GM20000 (cell line): ENCODE measurements at places on chromosomes 2 and 18.

DNA sequence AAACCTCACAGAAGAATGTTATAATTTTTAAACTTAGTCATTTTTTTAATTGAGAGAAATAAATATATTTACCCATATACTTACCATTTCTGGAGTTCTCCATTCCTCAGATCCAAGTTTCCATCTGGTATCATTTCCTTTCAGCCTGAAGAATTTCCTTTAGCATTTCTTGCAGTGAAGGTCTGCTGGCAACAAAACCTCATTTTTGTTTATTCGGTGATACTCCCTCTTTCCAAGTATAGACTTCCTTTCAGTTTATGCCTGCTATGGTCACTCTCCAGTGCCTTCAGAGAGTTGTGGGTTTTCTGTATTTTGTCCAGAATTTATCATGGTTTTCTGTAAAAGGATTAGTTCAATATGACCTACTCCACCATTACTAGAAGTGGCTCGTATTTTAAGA lies 17.0 kb downstream of the WDPCP start:
- DNase-seq, result no peak

- no peak for DNase-seq
Measured at GRCh38 chr2:143691121-143691520, 561.9 kb downstream of the ARHGAP15 start.

- DNase-seq, result no peak
Measured at GRCh38 chr2:6082625-6083018, 390.4 kb downstream of the SOX11 start.

DNA sequence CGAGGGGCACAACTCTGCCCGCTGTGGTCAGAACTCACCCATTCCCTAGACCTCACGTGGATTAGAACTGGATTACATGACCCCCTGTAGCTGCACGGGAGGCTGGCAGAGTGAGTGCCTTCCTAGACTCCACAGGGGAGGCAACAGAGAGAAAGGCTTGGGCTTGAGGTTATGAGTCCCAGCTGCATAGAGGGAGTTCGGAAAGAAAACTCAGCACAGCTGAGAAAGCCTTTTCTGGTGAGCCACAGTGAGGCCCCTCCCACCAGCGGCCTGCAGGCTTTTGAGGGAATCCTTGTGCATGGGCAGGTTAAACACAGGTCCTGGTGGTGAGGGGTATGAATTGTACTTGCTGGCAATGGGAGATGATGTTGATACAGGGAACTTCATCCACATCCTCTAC lies 217.3 kb downstream of the FHOD3 start:
- no peak for DNase-seq

- DNase-seq, result no peak
Measured at GRCh38 chr2:3956406-3956805, 253.0 kb downstream of the DCDC2C start.

DNA sequence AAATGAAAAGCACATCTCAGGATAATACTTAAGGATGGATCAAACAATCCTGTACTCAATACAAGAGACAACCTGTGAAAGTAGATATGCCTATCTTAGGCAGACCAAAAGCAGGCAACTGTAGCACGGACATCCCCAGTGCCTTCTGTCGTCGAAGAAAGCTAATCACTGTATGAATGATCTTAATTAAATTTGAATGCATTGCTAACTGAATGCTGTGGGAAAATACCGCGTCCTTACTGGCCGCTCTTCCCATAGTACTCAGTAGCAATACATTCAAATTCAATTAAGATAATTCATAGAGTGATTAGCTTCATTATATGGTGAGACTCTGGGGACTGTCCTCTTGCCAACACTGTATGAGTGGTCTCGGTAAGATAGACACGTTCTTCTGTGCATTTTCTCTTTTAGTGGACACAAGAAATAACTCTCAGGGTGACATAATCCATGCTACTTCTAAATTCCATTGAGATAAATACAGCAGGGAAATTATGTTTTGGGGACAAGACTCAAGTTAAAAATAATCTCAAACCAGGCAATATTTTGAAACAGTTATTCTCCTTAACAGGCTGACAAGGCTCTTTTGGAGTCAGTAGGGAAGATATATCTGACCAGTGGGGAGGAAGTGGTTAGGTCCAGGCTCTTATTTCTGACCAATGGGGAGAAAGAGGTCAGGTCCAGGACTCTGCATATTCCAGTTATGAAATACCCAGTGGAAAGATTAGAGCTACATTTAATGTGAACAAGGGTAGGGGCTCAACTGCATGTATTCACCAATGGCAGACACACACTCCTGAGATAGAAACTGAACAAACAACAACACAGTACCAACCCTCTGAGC lies 97.3 kb downstream of the DOCK10 start:
- DNase-seq, result no peak

GRCh38 chr2:174341995-174342685 lies 7.4 kb downstream of the SP9 start:
- DNase-seq, result peak; percentile 38

DNA sequence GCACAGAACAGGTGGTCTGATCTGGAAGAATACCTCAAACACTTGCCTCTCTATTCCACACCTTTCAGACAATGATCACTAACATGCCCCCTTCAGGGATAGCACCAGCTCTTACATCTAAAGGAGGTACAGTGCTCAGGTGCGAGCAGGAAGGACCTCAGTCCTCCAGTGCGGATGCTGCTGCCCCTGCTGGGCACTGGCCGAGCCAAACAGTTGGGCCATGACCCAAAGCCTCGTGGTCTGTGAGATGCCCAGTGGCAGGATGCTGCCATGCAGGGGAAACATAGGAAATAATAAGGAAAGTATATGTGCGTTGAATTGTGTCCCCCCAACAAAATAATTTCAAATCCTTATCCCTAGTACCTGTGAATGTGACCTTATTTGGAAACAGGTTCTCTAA lies 243.7 kb downstream of the NDUFA10 start:
- DNase-seq, result no peak

- DNase-seq, result no peak
Measured at GRCh38 chr18:13621886-13622619, 104.3 kb downstream of the FAM210A start.

DNA sequence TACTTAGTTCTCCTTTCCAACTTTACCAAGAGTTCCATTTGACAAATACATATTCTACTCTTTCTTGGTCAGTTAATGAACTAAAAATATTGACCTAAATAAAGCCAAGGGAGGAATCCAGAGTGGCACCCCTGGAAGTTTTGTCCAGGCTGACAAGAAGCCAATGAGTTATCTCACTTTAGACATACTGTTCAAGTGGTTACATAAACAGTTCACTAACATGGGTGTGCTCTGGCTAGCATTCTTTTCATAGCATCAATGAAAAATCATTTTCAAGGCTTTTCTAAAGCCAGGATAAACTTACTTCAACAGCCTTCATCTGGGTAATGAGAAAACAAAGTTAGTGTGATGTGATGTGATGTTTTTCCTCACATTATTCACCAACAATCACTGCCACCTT lies 649.4 kb downstream of the TDRD15 start:
- DNase-seq, result no peak

GRCh38 chr18:23259701-23260681 lies 124.7 kb downstream of the CABLES1 start:
- peak; percentile 46 for DNase-seq

GRCh38 chr2:119702918-119703401 lies 24.0 kb downstream of the TMEM177 start:
- peak; percentile 81 for DNase-seq

DNA sequence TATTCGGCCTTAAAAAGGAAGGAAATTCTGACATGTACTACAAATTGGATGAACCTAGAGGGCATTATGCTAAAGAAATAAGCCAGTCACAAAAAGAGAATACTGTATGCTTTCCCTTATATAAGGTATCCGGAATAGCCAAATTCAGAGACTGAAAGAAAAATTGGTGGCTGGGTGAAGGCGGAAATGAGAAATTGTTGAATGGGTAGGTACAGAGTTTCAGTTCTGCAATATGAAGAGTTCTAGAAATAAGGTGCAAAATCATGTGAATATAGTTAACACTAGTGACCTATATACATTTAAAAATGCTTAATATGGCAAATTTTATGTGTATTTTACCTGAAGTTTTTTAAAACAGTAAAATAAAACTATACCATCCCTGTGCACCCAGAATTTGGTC lies 43.1 kb downstream of the RMP24 start:
- peak; percentile 42 for DNase-seq

- no peak for DNase-seq
Measured at GRCh38 chr2:224887141-224887540, 155.1 kb downstream of the DOCK10 start.

DNA sequence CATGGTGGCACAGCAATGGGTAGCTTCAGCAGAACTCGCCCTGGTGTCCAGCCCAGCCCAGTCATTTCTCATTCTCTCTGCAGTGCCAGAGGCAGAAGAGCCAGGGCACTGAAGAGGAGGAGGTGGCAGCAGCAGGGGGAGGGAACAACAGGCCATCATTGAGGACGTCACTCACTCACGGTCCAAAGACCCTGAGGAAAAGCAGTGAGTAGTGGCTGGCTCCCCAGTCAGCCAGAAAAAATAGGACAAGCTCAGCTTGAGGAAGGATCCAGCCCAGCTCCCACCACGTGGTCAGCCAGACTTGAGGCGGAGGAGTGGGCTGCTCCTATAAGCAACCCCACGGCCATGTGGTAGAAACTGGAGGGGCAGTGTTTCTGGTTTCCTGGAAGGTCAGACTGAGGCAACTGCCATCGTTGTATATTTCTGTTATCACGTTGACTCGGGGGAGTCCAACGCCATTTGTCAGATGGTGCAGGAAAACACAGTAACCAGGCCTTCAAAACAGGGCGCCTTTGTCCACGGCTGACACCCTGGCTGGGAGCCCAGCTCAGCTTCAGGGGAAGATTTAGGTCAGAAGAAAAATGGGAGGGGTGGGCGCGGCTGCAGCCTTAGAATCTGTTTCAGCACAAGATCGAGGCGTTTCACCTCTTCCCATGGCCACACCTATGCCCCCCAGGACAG lies 19.0 kb upstream of the TMEM247 start:
- no peak for DNase-seq

- DNase-seq, result no peak
Measured at GRCh38 chr2:156784020-156784701, 348.0 kb downstream of the GPD2 start.

- DNase-seq, result no peak
Measured at GRCh38 chr2:141015341-141016047, 1115.3 kb downstream of the LRP1B start.

DNA sequence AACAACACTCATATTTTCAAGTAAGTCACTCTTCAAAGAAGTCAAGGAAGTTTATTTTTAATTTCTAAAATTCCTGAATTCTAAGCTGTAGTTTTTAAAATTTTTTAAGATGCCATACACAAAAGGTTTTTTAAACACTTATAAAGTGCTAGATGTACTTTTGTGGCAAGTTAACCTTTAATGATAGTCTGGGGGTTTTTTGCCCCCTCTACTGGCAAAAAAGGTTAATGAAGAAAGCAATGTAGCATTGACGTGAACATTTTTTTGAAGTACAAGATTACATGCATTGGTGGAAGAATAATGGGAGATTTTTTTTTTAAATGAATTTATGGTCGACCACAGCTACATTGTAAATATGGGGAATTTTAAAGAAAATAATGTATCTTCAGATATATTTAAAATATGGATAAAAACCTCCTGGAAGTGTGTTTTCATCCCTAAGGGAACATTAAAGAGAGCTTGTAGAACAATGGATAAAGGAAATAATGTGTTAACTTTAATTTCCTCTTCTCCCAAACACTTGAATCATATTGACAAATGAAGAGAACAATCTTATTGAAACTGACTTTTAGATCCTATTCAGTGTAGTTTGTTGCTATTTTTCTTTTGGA lies 12.6 kb downstream of the ITPRID2 start:
- peak; percentile 22 for DNase-seq

GRCh38 chr2:35199298-35199697 lies 1156.3 kb upstream of the CRIM1 start:
- DNase-seq, result no peak

DNA sequence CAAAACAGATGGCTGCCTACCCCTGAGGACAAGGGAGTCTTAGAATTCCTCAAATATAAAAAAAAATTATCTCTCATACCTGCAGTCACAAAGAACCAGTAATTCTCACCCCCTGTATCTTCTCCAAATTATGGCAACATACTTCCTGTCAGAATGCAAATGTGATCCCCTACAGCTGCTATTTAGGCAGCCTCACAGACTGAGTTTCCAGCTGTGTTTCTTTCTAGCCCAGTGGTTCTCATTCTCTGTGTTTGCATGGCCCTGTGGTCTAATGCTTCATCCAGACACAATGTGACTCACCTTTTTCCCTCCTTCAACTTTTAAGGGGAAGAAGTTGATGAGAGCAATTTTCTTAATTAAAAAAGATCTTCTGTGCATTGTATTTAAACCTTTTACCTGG lies 726.3 kb downstream of the TSN start:
- DNase-seq, result no peak

DNA sequence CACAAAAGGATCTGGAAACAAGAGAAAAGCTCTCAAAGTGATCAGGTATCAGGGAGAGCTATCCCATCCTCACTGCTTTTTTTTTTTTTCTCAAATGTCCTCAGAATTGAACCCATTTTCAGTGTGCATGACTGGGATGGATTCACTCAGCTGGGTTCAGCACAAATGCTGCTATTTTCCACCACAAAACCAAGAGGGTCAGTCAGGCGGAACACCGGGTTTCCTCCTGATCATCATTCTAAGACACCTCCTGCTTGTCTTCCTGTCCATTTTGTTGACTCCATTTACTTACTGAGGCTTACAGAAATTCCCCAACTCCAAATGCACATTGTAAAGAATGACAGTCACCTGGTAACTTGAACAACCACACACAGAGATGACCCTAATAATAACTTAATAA lies 39.9 kb downstream of the CYRIA start:
- peak; percentile 38 for DNase-seq

GRCh38 chr18:69789794-69790193 lies 157.9 kb downstream of the CD226 start:
- DNase-seq, result no peak

DNA sequence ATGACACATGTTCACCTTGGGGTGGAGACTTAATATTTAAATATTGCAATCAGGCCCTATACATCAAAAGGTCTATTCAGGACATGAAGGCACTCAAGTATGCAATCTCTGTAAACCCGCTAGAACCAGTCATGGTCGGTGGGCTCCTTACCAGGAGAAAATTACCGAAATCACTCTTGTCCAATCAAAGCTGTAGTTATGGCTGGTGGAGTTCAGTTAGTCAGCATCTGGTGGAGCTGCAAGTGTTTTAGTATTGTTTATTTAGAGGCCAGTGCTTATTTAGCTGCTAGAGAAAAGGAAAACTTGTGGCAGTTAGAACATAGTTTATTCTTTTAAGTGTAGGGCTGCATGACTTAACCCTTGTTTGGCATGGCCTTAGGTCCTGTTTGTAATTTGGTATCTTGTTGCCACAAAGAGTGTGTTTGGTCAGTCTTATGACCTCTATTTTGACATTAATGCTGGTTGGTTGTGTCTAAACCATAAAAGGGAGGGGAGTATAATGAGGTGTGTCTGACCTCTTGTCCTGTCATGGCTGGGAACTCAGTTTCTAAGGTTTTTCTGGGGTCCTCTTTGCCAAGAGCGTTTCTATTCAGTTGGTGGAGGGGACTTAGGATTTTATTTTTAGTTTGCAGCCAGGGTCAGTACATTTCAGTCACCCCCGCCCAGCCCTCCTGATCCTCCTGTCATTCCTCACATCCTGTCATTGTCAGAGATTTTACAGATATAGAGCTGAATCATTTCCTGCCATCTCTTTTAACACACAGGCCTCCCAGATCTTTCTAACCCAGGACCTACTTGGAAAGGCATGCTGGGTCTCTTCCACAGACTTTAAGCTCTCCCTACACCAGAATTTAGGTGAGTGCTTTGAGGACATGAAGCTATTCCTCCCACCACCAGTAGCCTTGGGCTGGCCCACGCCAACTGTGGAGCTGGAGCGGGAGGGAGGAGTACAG lies 108.1 kb downstream of the XRCC5 start:
- DNase-seq, result no peak
